ENCODE measurements at places on chromosomes 2 and 18.

DNA sequence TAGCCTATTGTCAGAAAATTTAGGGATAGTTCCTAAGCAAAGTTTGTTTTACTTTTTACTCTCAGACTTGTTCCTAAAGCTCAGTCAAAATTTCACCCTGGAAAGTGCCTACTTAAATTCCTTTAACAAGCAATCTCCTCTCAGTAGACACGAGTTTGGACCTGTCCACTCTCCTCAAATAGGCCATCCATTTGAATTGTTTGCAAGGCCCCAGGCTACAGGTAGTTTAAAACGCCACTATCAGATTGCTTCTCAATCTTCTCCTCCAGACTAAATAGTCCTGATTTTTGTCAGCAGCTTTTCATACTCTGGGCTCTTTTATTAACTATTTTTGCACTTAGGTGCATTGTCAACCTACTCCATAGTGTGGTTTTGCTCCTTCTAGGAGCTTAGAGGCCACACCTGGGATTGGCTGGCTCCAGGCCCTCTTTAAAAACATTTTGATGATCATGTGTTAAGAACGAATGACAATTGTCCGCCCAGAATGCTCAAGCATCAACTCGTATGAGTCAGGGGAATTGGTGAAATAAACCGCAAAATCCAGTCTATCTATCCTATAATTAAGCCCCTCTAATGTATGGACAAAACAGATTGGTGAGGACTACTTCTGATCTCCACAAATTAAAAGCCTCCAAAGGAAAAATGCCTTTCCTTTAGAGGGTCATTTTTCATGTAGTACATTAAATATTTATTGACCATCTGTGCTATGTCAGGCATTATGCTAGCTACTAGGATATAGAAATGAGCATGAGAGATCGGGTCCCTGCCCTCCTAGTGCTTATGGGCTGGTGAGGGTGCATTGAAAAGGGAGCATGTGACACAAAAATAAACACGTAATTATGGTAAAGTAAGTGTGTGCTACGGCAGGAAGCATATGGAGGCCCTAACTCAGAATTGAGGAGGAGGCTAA, 333.8 kb upstream of the TNP1 start:
- no peak for DNase-seq

DNA sequence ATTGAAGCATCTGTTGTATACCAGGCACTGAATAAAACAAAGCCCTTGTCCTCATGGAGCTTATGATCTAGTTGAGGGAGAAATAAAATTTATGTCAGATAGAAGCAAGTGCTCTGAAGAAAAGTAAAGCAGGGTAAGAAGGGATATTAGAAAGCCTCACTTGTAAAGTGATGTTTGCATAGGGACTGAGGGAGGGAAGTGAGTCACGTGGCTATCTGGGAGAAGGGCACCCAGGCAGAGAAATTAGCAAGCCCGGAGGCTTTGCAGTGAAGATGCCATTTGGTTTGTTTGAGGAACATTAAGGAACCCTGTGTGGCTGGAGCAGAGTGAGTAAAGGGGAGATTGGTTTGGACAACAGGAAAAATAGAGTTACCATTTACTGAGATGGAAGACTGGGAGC, 52.1 kb downstream of the RBBP8 start:
- no peak for DNase-seq

DNA sequence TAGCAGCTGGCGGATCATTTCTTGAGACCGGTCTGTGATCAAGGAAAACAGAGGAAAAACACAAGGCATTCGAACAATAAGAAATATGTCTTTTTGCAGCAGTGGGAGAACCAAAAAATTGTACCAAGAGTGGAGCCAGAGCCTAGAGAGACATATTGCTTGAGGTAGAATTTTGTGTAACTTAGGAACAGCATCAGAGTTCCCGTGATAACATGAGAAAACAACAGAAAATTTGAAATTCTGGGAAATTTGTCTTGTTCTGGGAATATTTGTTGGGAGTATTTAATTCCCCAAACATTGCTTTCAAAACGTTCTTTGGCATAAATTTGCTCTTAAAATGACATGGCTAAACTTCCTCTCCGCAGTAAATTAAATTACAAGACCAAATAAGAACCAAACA, 267.5 kb downstream of the GPD2 start:
- DNase-seq: no peak

DNA sequence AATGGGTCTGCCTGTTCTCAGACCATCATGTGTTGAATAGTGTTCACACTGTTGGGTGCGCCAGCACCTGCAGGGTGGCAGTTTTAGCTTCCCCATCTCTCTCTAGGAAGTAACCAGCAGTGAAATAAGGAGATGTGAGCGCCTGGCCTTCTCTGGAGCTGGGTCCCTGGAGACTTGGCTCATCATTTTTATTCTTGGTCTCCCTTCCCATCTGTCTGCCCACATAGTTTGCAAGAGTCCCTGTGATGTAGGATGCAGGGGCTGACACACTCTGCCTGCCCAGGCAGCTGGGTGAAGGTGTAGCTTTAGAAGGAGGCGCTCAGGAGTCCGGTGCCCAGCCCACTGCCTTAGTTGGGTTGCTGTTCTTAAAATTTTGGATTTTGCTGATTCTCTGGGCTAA, 172.2 kb downstream of the LDLRAD4 start:
- DNase-seq: no peak

DNA sequence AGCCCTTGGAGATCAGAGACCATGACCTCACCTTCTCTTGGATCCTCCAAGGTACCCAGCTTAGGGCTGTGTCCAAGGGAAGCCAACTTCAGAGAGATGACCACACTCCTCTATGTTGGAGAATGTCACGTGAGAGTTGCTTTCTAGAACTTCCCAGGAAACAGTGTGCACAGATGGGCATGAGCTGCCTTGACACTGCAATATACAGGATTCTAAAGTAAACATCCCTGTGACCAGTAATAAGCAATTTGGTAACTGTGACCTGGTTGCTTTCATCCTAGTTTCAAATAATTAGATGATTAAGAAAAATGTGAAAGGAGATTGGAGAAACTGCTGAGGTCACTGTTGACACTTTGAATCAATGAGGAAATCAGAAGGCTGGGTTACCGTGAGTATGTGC, 181.1 kb upstream of the EPAS1 start:
- DNase-seq: no peak

- DNase-seq: no peak
These were observed 336.9 kb downstream of the CBLN2 start for GRCh38 chr18:72207280-72207679.

- DNase-seq: no peak
These were observed 21.6 kb downstream of the ADCY3 start for GRCh38 chr2:24898122-24899109.

DNA sequence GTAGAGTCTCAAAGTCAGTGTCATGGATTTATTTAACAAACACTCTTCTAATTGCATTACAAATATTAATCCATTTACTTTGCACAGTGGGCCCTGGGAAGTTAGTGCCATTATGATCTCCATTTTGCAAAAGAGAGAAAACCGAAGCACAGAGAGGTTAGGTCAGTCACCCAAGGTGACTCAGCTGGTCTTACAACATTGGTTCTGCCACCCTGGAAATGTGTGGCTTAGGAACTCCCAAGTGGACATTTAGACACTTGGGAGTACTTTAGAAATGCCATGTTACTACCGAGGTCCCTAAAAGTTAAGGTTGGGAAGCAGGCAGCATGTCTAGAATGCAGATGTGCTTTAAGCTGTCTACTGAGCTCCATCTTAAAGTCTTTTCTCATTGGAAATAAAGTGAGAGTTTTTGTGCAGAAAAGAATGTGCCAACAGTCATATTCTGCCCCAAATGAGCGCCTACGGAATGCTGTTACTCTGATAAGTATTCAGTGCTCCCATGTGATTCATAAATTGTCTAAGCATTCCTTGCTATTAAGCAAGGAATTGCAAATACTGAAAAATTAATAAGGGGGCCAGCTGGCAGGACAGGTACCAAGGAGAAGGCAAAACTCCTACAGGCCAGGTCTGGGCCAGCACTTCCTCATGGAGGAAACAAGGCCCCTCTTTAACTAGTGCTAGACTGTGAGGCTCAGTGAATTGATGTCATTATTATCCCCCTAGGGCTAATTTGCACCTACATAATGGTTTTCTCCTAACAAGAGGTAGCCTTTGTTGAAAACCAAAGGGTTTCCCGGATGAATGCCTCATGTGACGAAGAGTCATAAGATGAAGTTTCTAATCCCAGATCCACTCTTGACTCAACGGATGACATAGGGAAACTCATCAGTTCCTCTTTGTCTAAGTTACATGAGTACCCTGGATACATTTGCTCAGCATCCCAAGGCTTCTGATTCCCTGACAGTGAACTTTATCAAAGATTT, 16.3 kb downstream of the NRP2 start:
- no peak for DNase-seq

GRCh38 chr2:68463287-68463877, 3.7 kb downstream of the FBXO48 start:
- no peak for DNase-seq

DNA sequence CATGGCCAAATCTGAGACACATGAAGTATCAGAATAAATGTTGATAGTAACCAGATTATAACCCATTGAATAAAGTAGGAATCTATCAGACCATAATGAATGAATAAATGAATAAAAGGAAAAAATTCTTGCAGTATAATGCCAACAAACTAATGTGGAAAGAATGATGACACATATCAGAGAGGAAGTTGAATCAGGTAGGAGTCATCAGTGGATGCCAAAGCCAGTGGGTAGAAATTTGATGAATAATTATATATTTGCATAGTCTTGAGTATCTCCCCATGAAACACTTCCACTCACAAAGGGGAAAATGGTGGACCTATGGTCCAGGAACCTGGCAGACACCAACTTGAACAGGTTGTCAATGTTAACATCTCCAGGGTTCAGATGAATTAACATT, 68.6 kb downstream of the GALNT3 start:
- no peak for DNase-seq

GRCh38 chr18:23068570-23069310, 66.5 kb upstream of the CABLES1 start:
- no peak for DNase-seq

GRCh38 chr18:2850816-2851215, 4.0 kb downstream of the EMILIN2 start:
- no peak for DNase-seq

GRCh38 chr2:205660521-205661124, 21.7 kb upstream of the NRP2 start:
- no peak for DNase-seq

DNA sequence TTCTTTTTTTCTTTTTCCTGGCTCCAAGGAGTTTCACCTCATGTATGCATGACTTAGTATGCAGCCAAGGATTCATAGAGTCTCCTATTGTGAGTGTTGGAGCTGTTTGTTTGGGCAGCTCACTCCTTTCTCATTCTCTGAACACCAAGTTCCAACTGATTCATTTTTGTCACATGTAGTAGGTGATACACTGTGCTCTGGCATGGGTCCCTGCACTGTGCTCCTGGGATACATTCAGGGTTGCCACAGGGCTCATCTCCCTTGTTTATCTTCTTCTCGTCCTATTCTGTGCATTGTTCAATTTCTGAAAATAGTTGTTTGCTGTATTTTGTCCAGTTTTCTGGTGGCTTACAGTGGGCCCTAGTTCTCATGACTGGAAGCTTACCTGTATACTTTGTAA, 96.8 kb downstream of the ZNF407 start:
- DNase-seq: no peak

DNA sequence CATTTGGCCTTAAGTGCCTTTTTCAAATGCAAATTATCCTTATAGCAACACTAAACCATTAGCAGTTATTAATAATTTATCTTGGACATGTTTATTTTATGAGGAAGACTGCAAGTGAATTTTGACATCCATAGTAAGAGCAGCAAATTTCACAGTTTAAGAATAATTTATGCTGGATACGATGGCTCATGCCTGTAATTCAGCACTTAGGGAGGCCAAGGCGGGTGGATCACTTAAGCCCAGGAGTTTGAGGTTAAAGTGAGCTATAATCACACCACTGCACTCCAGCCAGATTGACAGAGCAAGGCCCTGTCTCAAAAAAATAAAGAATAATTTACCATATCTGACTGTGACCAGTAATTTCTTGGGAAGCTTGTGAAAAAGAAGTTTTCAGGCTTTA, 286.2 kb downstream of the TMX3 start:
- DNase-seq: no peak

GRCh38 chr18:47150824-47151366, 595 bp upstream of the HDHD2 start:
- no peak for DNase-seq

DNA sequence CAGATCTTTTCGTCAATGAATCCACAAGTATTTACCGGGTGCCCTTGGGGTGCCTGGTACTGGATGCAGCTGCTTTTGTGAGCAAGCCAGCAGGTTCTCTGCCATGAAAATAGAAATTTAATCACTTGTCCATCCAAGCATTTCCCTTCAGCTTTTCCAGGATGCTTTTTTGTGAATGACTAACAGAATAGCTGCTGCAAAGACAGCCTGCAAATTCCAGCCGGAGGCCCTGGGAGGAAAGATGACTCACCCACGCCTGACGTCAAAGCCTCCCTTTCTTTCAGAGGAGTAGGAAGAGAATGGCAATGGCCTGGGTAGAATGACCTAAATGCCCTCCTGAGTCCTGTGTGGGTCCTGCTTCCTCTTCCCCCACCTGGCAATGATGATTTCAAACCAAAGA, 111.9 kb downstream of the AP1S3 start:
- peak; percentile 48 for DNase-seq

DNA sequence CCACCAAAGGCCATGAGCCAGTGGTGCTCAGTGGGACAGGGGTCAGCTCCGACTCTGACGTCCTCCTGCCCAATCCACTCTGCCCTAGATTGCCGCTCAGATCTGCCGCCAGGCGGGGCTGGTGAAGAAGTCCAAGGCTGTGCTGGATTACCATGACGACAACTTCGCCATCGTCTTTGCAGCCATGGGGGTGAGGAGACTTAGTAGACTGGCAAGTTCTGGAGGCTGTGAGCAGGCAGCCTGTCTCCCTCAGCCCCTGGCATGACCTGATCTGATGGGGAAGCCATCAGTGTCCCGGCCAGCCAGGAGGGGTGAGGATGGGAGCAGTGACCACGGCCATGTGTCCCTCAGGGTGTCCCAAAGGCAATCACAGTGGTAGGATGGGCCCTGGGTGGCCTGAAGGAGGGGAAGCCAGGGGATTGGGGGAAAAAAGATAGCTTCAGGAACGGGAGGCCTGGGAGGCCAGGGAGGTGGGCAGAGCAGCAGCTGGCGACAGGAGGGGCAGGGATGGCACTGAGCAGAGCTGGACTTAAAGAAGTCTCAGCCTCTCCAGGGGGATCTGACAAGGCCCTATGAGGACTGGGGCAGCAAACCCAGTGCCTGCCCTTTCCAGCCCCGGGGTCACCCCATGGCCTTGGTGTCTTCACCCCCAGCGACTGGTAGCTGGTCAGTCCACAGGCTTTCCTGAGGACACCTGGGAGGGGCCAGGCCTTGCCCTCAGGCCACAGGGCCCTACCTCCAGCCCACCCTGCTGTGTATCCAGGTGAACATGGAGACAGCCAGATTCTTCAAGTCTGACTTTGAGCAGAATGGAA, 17.4 kb upstream of the ANKRD53 start:
- no peak for DNase-seq

Data from hippocampal formation (tissue), 2 donors.